ENCODE measurements at places on chromosomes 3 and 15. TPM values are rescaled to one million over a fixed set of nuclear protein-coding genes. Genes with fewer than 3 reads are reported as not detected.

CHRFAM7A gene
- total RNA-seq, result 3.0 TPM

ZNF385D gene
- total RNA-seq, result under 0.01 TPM

ISL2 gene
- total RNA-seq, result 0.33 TPM

MUC20 gene
- total RNA-seq, result 0.38 TPM

RTP1 gene
- total RNA-seq, result not detected

TEX55 gene
- total RNA-seq, result not detected

CDHR4 gene
- total RNA-seq, result not detected

SI gene
- not detected for total RNA-seq

ADIPOQ gene
- total RNA-seq, result not detected

DNAJB11 gene
- 54.3 TPM for total RNA-seq

SAMMSON gene
- not detected for total RNA-seq
